ENCODE measurements at places on chromosomes 4 and X.
A peak's percentile ranks its signal among the peaks of the same experiment; 100 is the strongest.

GRCh38 chrX:124211312-124211942 is 121.0 kb upstream of the TEX13D start:
- DNase-seq, result no peak

DNA sequence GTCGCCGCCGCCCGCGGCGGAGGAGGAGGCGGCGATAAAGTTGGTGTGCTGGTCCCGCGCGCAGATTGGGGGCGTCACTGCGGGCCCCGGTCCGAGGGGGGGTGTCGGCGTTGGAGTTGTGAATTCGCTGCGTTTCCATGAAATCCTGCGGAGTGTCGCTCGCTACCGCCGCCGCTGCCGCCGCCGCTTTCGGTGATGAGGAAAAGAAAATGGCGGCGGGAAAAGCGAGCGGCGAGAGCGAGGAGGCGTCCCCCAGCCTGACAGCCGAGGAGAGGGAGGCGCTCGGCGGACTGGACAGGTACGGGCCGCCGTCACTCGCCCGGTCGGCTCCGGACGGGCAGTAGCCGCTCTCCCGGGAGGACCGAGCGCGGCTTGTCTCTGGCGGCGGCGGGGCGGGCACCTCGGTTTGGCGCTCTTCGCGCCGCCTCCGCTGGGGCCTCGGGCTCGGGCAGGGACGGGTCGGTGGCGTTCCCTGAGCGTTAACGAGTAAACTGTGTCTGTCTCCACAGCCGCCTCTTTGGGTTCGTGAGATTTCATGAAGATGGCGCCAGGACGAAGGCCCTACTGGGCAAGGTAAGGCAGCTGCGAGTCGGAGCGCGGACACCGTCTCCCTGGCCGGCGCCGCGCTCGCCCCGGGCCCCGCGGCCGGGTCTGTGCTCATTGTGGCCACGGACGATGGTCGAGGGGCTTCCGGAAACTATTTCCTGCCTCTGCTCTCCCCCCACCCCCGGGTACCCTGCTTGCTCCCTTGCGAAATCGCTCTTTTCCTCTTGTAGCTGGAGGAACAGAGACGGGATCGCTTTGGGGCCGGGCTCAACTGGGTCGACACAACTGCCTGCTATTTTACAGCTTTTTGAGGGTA is 658 bp downstream of the KDM6A start:
- no peak for DNase-seq

GRCh38 chr4:47561331-47561730 is 76.3 kb downstream of the ATP10D start:
- no peak for DNase-seq

- no peak for DNase-seq
Observed at GRCh38 chr4:85808864-85809263, 333.9 kb downstream of the ARHGAP24 start.

- DNase-seq, result no peak
Observed at GRCh38 chrX:44022964-44023363, 49.8 kb upstream of the NDP start.

DNA sequence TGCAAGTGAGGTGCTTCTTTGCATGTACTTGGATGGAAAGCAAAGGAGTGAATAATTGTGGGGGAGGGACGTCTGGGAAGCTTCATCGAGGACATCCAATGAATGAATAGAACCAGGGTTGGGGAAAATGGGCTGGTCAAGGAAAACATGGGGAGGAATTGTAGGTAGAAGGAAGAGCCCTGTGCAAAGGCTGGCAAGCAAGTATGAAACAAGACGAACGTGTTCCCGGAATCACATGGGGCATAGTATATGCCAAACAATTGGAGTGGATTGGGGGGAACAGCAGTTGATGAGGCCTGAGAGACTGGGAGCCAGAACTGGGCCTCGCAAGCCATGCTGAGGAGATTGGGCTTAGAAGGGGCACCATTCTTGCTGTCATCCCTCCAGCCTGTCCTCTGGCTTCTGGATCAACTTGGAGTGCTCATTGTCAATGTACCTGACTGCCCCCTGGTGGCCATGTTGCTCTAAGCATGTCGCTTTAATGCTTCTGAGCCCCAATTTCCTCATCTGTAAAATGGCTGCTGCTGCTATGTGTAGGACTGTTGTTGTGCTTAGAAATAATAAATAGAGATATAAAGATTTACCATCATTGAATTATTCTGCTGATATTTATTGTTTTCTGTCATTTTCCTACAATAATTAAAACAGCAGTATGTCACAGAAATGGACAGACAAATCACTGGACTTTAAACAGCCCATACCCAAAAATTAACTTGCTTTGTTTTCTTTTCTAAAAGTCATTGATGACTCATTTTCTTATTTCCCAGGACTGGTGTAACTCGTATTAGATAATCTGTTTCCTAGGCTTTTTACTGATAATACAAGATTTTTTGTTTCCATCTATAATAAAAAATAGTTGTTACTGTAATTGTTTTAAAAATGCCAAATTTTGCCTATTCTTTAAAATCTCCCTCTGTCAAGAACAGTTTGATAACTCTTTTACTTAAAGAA is 66.4 kb downstream of the JADE3 start:
- peak; percentile 8 for DNase-seq

DNA sequence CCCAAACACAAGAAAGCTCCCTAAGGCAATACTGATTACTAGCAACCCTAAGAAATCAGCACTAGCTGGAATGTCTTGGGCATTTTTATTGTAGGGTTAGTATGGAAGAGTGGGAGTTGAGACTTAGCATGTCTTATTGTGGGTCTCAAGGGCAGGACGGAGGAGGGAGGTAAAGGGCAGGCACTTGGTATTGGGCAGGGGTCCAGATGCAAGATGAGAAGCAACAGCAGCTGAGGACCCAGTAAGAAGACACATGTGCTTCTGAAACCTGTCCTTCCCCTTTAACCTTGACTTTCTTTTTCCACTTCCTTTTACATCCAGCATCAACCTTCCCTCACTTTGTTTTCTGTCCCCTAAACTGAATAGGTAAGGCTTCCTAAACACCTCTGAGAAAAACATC is 37.4 kb downstream of the LARP7 start:
- DNase-seq, result no peak

- no peak for DNase-seq
Observed at GRCh38 chr4:77332696-77333270, 175.8 kb downstream of the CCNG2 start.

DNA sequence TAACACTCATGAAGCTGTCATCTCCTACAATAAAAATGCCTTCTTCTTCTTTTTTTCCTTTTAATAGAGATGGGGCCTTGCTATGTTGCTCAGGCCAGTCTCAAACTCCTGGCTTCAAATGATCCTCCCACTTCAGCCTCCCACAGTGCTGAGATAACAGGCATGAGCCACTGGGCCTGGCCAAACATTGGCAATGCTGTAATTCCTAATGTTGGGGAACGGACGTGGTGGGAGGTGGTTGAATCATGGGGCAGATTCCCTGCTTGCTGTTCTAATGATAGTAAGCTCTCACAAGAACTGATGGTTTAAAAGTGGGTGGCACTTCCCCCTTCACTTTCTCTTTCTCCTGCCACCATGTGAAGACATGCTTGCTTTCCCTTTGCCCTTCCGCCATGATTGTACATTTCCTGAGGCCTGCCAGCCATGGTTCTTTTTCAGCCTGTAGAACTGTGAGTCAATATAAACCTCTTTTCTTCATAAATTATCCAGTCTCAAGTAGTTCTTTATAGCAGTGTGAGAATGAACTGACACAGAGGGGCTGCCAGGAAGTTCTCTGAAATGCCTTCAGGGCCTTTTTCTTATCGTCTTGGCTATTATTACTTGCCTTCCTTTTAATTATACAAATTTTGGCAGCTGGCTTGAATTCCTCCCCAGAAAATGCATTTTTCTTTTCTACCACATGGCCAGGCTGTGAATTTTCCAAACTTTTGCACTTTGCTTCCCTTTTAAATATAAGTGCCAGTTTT is 93.0 kb downstream of the CENPC start:
- DNase-seq, result no peak

GRCh38 chr4:108821351-108821930 is 58.6 kb upstream of the ETNPPL start:
- DNase-seq, result no peak

DNA sequence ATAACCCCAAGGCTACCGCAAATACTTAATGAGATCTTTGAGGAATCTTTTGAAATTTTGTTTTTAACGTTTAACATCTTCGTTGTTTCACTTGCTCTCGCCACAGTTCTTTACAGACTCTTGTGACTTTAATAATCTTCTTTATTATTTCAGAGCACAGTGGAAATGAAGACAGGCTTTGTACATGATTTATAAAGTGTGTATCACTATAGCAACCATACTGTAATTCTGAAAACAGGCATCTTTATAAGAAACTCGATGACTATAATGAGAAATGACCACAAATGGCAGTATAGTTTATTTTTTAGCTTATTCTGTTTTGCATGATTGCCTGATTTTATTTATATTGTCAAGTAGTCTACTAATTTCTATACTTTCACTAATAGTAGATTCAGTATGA is 224.4 kb upstream of the GALNTL6 start:
- DNase-seq, result no peak

GRCh38 chr4:185916683-185917082 is 104.7 kb upstream of the SORBS2 start:
- DNase-seq, result no peak

DNA sequence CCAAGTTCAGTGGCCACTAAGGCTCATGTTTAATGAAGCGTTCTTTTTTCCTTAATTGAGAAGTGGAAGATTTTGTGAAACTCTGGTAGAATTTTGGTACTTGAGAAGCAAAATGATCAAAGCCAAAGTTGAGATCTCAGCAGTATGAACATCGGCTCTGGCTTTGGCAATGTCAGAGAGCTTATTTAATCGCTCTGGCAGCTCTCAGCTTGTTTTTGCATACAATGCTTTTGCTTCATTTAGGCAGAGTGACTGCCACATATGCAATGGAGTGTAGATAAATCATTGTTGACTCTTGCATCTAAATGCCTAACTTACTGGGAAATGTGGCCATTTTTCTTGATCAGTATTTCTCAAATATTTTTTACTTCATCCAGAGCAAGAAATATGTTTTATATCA is 135.7 kb downstream of the AASDH start:
- no peak for DNase-seq

DNA sequence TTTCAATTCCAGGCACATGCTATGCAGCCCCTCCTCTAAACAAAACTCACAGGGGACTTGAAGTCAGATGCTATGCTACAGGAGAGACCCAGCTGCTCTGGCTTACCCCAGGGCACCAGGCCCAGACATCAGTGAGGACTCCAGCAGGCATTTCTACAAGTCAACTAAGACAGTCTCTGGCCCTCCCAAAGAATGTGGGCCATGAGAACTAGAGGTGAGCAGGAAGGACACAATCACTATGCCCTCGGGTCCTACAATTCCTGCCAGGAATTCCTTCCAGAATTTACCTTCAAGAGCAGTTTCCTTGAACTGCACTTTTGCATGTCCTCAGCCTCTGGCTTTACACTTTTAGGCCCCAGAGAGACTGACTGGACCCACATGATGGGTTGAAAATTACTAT is 17.4 kb downstream of the TMEM192 start:
- no peak for DNase-seq

- DNase-seq, result no peak
Observed at GRCh38 chr4:104589264-104589868, 94.7 kb upstream of the CXXC4 start.

DNA sequence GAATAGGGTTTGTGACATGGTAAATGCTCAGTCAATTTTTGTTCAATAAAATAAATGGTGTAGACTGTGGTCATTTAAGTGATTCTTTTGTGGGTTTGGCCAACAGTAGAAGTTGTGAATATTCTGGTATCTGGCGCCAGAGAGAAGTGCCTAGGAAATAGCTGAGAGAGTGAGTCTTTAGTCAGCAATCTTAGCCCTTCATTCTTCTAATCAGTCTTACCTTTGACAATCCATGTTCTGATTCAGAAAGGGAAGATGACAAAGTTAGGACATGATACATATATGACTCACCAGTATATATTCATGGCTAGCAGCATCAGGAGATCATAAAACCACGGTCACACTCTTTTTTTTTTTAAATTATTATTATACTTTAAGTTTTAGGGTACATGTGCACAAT is 141.8 kb upstream of the PCDH18 start:
- DNase-seq, result no peak

DNA sequence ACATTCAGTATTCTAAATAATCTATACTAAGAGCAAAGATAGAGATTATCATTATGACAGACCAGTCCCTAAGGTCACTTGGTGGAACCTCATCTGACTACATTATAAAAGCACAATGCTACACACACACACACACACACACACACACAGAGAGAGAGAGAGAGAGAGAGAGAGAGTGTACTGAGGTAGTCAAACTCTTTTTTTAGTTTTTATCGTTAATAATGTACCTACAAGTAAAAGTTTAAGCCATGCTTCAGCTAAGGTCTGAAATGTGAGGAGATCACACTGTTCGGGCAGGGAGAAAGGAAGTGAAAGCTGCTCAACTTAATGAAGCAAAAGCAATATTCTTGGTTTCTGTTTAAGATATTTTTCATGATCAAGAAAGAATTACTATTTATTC is 75.8 kb upstream of the CCDC160 start:
- DNase-seq, result no peak

Measured in HTR-8/SVneo (cell line).